ENCODE measurements at places on chromosomes 4 and X.

DNA sequence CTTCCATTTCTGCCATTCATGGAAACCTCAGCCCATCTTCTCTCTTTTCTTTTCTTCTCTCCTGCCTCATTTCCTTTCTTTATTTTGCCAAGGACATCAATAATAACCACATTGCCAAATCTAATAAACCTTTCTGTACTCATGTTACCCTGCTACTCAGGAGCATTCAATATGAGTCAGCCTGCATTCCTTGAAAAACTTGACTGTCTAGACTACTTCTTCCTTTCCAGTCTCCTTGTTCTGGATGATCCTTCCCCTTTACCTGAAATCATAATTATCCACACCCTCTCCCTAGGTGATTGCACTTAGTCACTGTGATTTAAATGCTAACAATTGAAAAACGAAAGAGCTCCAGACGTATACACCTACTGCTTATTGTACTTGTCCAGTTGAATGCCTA, 253.2 kb upstream of the CENPE start:
- DNase-seq, result no peak

DNA sequence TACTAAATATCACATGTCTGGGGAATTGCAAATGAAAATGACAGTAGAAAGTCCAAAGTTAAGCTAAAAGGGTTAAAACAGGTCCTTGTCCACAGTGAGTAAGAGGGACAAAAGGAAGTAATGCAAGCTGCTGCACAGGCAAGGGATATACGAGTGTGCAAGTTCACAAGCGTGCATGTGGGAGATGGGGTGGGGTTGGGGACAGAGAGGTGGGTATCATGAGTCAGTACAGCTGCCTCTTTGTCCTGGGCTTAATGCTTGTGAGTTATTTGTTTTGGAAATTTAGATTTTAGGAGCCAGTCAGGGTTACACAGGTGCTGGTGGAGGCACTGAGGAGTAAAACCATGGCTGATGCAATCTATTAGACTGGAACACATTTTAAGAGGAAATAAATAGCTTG, 3.3 kb upstream of the GPRASP2 start:
- DNase-seq, result no peak

DNA sequence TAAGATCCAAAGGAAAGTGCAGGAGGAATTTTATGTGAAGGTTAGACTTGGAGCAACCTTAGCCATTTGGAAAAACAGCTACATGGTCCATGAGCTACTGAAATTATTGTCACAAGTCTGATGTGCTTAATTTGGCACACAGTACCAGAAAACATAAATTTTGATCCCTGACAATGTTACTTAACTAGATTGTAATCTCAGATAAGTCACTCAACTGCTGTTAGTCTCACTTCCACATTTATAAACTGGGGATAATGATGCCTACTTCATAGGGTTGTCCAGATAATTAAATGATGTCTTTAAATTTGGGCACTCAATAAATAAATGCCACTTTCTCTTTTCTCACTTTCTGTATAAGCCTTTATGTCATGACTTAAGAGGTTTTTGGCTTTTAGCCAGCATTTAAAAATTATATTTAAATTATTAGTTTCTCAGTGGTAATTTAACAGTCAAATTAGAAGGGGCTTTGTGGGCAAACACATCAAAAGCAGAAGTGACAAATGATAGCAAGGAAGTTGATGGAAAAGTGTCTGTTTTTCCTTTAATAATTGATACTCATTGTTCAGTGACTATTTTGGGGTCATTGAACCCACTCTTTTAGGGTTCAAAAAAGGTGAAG, 58.3 kb downstream of the PAQR3 start:
- no peak for DNase-seq

- DNase-seq, result no peak
Measured at GRCh38 chr4:99800332-99801004, 16.2 kb upstream of the DAPP1 start.

- no peak for DNase-seq
Measured at GRCh38 chr4:124030147-124030546, 633.6 kb downstream of the SPRY1 start.

DNA sequence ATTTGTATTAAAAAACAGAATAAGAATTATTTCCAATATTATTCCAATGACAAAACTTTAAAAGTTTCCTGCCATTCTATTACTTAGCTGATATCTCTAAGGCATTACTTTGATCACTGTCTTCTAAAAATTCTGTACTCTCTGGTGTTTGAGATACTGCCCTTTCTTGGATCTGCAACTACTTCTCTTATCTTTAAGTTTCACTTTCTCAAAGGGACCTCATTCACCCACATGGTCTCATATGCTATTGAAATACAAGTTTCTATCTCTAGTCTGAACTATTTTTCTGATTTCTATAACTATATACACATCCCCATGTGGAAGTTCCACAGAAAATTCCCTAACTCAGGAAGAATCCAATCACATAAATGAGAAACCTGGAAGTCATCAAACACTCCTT, 22.2 kb downstream of the TMPRSS11E start:
- DNase-seq, result no peak

- no peak for DNase-seq
Measured at GRCh38 chr4:26058537-26058936, 144.5 kb downstream of the SMIM20 start.

- no peak for DNase-seq
Measured at GRCh38 chr4:69601065-69601464, 38.4 kb downstream of the UGT2A2 start.

DNA sequence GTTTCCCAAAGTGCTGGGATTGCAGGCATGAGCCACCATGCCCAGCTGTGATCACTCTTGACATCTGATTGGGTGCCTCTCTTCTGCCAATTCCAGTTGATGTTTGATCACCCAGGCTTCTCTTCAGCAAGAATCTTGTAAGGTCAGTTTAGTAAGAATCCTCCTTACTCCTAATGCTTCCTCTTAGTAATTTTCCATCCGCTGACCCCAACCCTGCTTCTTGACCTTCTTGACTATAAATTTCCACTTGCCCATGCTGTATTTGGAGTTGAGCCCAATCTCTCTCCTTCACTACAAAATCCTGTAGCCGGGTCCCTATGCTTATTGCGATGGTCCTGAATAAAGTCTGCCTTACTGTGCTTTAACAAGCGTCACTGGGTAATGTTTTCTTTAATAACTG, 75.4 kb downstream of the DDIT4L start:
- no peak for DNase-seq

DNA sequence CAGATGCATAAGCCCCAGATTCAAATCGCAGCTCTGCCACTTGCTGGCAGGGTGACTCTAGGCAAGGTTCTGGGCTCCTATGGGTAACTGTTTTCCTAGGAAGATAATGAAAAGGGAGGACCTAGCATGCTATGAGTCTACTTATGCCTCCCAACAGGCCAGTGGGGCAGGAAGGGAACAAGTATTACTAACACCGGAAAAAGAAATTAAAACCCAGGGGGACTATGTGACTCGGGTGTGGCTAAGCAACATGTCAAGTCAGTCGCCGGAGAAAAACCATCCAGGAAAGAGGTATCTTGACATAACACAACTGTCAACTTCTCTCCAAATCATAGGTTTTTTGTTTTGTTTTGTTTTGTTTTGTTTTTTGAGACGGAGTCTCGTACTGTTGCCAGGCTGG, 45.5 kb upstream of the RBPJ start:
- DNase-seq, result no peak

DNA sequence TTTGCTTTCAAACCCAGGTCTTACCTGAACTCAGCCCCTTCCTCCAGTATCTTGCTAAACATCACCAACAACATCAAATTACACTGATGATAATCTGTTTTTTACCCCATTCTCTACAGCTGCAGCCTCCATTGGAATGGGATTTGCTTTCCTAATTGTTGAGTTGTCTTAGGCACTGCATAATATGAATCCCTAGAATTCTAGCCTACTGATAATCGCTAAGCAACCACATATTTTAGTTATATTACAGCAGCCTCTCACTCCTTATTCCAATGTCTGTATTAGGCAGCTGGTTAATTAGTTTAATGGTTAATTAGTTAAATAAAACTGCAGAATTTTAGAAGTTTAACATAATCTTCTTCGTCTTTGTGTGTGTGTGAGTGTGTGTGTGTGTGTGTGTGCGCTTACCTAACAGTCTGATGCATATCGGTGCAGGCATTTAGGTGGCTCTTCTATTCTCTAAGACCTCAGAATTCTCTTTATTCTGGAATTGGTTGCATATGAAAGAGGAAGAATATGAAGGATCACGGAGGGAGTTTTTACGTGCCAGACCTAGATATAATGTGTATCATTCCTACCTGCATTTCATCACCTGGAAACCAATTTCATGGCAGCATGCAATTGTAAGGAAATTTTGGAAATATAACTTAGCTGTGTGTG, 5.3 kb upstream of the COMMD8 start:
- DNase-seq, result no peak

GRCh38 chrX:36019125-36019524, 99.6 kb downstream of the CFAP47 start:
- no peak for DNase-seq

DNA sequence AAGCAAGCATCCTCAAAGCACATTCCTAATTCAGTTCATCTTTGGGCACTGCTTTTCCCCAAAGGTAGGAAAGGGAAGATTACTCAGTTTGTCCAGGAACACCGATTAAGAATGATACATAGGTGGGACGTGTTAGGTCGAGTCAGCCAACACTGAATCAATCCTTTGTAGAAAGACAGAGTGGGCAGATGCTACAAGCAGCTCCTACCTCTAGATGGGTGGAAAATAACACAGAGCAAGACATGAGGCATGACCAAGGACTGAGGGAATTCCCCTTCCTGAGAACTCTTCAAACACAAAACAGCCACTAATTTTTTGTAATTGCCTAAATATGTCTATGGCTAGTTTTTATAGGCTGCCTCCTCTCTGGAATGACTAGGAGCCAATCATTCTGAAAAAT, 331.7 kb downstream of the HNRNPD start:
- DNase-seq, result no peak

DNA sequence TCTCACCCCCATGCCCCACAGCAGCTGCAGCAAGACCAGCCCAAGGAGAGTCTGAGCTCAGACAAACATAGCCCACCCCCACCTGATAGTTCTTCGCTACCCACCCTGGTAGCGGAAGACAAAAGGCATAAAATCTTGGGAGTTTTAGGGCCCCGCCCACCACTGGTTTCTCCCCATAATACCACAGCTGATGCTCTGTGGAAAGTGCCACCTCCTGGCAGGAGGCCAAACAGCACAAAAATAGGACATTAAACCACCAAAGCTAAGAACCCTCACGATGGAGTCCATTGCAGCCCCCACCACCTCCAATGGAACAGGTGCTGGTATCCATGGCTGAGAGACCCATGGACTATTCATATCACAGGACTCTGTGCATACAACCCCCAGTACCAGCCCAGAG, 226.7 kb downstream of the SNCA start:
- no peak for DNase-seq

DNA sequence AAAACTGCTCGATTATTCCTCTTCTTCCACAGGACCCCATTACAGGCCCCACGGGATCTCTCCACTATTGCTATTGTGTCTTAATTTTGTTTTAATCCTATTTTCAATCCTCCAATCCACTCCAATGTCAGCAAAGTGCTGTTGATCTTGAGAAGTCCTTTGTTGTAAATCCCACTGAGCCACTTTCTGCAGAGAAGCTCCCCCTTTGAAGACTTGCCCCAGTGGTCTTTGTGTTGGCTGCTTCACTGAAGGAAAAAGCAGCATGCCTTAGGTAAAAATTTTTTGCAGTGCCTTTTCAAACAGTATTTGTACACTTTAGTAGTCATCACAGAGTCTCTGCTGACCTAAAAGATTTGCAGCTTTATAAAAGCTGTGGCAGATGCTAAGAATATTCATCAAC, 252.0 kb upstream of the SLC7A11 start:
- no peak for DNase-seq

DNA sequence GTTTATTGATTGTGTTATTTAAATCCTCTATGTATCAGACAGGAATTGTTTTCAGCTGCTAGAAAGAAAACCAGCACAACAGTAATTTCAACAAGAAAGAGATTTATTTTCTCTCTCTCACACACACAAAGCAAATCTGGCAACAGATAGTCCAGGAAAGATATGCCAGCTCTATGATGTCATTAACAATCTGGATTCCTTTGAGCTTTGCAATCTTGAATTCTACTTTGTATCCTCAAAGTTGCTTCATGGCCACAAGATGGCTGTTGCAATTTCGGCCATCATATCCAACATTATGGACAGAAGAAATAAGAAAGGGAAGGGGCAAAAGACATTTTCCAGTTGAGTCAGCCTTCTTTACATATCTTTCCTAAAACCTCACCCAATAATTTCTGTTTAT, 19.8 kb upstream of the FMR1 start:
- DNase-seq, result no peak

- DNase-seq, result no peak
Measured at GRCh38 chr4:182576601-182577289, 333.5 kb downstream of the TENM3 start.

DNA sequence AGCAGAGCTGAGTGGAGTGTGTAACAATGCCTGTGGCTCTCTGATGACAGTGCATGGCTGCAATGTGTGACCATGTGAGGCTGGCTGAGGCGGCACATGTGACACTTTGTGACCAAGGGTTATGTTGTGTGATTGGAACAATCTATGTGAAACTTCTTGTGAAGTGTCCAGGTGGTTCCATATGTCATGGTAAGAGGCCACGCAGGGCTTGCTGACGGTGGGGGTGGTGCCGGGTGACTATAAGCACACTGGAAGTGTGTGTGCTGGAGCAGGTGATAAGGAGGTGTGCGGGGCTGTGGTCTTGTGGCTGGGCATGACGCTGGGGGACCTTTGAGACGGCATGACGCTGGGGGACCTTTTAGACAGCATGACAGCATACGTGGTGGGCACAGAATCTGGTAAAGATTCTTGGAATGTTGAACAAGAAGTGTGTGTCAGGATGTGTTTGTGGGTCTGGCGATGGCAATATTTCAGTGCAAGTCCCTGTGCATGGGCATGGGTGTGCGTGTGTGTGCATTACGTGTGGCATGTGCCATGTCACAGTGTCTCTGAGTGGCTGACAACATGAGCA, 7.4 kb upstream of the HDAC6 start:
- DNase-seq, result no peak

DNA sequence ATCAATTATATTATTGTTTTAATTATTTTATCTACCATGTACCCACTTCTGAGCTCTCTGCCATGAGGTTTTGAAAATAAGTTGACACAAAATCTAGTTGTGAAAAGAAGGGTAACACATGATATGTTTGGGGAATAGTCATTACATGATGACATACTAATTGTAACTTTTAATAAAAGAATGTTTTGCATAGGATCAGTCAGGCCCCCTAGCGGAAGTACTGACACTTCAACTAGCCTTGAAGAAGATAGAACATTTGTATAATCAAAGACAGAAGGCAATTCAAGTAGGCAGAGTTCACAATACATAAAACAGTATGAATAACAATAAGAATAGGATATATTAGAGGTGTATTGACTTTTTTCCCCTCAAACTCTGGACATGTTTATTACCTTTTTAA, 1191.0 kb upstream of the AGA start:
- DNase-seq, result no peak

- DNase-seq, result peak; percentile 0
Measured at GRCh38 chr4:112075129-112075753, 70.0 kb upstream of the FAM241A start.

GRCh38 chr4:151569650-151570049, 160.7 kb downstream of the FHIP1A start:
- DNase-seq, result no peak

Measured in stimulated activated CD4-positive, alpha-beta T cell treated with anti-CD3 and anti-CD28 coated beads, TNF-alpha, amount 100 ng/mL, for 24 hours (primary cell).